A549 treated with Hydrocortisone at 1 μM for 4 hours (cell line): ENCODE measurements at places on chromosomes 3 and 15. TPM values are rescaled to one million over a fixed set of nuclear protein-coding genes. Genes with fewer than 3 reads are reported as not detected.

The CCR3 gene
- not detected in 5 replicates for total RNA-seq

The TNFSF10 gene
- 0.06 to 0.12 TPM (median 0.08 TPM) in 3 of 5 replicates, not detected in the others for total RNA-seq

The UROC1 gene
- total RNA-seq, result not detected in 5 replicates

The PCOLCE2 gene
- 23.6 to 34.5 TPM (median 24.0 TPM) in 5 replicates for total RNA-seq

The PPM1L gene
- 0.37 to 0.91 TPM (median 0.56 TPM) in 5 replicates for total RNA-seq

The PCLAF gene
- total RNA-seq, result 160 to 251 TPM (median 177 TPM) in 5 replicates

The ARHGAP31 gene
- 0.75 to 1.6 TPM (median 1.2 TPM) in 5 replicates for total RNA-seq

The GREM1 gene
- 3.2 to 9.3 TPM (median 4.9 TPM) in 5 replicates for total RNA-seq

The EPB42 gene
- not detected in 5 replicates for total RNA-seq

The CTXN2 gene
- 0.03 to 0.07 TPM in 2 of 5 replicates, not detected in the others for total RNA-seq

The WDR76 gene
- 11.3 to 15.4 TPM (median 12.2 TPM) in 5 replicates for total RNA-seq

The APOD gene
- total RNA-seq, result 0.86 to 1.4 TPM (median 1.2 TPM) in 5 replicates
